Stimulated activated CD8-positive, alpha-beta memory T cell treated with anti-CD3 and anti-CD28 coated beads, Interleukin-4, amount 100 ng/mL, for 1 hour (primary cell): ENCODE measurements at places on chromosomes 1 and 21.

- DNase-seq = no peak
Observed at GRCh38 chr1:1399872-1400575, 889 bp upstream of the CCNL2 start.

DNA sequence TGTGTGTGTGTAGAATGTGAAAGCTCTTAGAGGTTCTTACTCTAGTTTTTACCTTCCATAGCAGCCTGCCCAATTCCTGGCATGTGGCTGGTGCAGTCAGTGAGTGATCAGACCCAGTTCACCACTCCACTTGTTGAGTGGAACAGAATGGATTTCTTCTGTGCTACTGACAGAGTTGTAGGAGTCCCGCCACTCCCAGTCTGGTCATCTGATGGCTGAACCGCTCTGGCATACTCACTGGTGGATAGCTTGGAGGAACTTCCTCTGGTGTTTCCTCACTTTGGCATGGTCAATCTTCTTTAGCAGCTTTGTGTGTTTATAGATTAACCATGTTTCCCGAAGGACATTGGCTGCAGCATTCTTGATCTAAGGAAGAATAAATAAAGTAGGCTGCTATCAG, 106.7 kb upstream of the ADAR start:
- no peak for DNase-seq

DNA sequence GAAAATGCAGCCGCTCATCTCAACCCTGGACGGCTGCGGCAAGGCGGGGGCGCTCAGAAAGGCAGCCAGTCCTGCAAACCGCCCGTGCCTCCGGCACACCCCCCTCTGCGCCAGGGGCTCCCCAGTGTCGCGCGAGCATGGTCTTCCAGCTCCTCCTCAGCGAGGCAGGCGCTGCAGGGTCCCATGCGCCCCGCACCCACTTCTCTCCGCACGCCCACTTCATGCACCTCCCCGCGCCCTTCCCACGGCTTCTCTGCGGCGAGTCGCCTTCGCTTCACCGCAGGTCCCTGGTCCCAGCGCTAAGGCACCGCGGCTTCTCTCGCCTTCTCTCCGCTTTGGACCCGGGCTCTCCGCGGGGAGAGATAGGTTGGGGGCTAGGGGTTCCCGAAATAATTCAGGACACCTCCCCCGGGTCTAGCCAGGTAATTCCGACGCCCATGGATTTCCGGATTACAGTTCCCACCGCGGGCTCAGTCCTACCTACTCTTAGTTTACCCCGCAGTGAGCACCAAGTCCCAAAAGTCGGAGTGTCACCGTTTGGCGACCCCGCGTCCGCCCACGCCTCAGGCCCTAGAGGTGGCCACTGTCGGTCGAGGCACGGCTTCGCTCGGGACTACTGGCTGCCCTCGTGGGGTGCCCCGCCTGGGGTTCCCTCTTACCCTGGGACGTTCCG, 67.5 kb downstream of the SYT2 start:
- DNase-seq = no peak

DNA sequence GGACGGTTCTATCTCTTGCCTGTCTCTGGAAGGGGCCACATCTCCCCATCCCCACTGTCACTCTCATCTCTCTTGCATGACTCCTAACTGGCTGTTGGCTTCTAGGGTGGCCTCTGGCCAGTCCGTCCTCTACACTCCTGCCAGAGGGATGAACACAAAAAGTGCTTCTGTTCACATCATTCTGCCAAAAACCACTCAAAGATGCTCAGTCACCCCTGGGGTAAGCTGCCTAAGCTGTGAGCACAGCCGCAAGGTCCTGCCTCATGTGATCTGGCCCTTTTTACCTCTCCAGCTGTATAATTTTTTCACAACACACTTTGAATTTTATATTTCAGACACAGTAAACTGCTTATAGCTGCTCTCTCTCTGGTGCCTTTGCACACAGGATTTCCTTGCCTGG, 97.6 kb upstream of the CD34 start:
- no peak for DNase-seq

GRCh38 chr1:77413541-77414335, 131.9 kb downstream of the AK5 start:
- DNase-seq = no peak

DNA sequence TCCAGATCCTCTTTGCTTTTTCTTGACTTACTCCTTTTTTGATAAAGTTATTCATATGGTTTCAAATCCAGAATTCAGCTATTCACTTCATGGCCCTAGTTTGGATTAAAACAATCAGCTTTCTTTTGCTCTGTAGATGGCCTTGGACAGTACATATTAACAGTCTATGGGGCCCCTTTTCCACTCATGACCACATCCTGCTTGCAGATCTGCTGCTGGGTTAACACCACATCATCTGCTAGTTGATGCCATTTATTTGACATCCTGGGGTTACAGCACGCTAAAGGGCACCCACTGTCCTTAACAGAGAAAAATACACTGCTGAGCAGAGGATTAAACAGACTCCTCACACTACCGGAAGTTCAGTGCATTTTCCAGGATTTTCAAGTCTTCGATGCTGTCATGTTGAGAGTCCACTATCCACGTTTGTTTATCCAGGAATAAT, 941 bp upstream of the IFI16 start:
- DNase-seq = peak; percentile 47

DNA sequence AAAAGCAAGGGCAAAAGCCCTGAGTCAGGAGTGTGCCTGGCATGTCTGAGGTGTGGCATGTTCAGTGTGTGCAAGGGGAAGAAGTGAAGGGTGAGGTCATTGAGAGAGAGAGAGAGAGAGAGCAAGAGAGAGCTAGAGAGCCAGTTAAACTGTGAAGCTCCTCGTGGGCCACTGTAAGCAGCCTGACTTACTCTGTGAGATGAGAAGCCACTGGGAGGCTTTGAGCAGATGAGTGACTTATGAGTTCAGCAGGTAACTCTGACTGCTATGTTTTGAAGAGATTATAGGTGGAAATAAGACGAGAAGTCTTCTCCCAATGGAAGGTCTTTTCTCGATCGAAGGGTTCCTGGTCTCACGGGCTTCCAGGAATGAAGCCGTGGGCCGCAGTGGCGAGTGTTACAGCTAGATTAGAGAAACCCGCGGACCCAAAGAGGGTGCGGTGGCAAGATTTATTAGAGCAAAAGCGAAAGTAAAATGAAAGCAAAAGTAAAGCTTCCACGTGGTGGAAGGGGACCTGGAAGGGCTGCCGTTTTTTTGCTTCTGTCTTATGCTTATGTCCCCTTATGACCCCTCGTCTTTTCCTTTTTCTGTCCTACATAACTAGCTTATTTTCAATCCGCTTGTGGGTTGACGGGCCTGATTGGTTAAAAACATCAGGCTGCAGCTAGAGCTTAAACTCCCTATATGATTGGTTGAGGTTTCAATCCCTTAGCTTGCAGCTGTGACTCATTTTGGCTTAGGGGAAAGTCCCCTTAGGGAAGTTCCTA, 323.1 kb upstream of the FAM78B start:
- DNase-seq = peak; percentile 1

GRCh38 chr1:15042866-15043265, 110.7 kb upstream of the TMEM51 start:
- DNase-seq = no peak

GRCh38 chr1:148290881-148291280, 138.8 kb upstream of the NBPF11 start:
- DNase-seq = no peak

- DNase-seq = no peak
Observed at GRCh38 chr21:38319781-38320180, 63.0 kb downstream of the KCNJ15 start.

DNA sequence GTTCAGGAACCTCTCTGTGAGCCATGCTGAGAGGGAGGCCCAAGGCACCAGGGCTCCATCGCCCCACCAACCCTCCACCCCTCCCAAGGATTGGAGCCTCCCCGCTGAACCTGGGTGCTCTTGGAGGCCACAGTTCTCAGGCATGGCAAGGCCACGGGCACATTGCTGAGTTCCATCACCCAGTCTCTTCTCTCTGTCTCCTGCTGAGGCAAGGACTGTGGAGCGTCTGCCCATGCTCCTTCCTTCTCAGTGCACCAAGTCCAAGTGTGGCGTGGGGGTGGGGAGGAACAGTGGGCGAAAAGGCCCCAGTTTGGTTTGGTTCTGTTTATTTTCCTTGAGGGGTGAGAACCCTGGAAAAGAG, 2.8 kb upstream of the KNCN start:
- DNase-seq = no peak

GRCh38 chr1:115295904-115296696, 41.9 kb downstream of the NGF start:
- DNase-seq = no peak

DNA sequence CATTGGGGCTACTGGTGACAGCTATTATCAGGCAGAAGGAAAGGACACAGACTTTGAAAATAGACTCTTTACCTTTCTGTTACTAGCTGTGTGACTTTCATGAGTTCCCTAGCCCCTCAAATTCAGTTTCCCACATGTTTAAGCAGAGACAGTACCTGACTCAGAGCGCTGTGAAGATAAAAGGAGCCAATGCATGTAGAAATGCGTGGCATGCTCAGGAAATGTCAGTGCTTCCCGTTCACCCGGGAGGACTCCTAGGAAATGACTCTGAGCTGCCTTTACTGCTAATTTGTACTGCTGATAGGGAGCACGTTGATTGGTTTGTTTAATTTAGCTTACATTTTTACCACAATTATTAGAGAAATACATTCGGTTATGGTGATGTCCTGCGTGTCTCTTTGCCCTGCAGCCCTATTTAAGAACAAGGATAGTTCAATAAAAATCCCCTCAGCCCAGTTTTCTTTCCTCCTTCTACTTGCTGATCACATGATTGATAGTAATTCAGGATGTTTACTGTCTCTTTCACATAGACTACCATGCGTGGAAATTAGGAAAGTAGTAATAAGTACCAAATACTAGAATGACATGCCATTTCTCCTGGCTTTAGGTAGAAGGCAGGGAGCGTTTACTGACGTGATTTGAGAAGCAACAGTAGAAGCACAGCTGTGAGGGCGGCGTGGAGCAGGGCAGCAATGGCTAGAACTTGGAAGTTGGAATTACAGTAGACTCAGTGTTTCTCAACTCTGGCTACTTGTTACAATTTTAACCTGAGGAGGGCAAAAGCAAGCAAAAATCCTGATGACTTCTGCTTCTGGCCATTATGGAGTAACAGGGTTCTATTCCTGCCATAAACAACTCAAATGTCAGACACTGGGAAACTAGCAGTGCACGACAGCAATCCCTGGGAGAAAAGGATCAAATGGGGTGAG, 15.9 kb downstream of the PDIK1L start:
- DNase-seq = no peak

DNA sequence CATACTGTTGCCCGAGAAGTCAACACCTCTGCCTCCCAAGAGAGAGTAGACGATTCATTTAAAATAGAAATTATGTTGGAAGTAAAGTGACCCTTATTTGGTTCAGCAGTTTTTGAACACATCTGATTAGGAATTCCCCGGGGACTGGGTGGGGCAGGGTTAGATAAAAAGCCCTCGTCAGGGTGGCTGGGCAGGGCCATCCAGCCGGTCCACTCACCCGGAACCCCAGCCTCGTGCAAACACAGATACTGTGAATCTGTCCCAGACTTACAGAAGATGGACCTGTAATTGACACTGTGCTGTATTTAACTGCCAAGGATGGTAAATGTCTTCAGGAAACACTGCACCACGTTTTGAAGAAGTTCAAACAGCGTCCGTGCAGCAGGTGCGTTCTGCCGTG, 63.7 kb downstream of the PRDM16 start:
- DNase-seq = no peak

- DNase-seq = no peak
Observed at GRCh38 chr1:73813716-73814115, 384.3 kb downstream of the LRRIQ3 start.

DNA sequence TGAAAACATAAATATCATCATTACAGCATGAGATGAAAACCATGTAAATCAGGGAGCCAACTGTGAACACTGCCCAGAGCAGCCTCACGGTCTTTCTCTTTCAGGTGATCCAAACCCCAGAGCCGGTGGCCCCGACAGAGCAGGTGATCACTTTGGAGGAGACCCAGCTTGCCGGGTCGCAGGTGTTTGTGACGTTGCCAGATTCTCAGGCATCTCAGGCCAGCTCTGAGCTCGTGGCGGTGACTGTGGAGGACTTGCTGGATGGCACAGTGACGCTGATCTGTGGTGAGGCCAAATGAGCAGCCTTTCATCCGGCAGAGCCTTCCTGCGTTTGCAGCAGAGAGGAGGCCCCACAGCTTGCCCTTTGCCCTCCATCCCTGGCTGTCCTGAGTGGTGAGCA, 37.2 kb upstream of the EPHA8 start:
- DNase-seq = no peak

- peak; percentile 3 for DNase-seq
Observed at GRCh38 chr21:29195981-29196669, 65.7 kb downstream of the MAP3K7CL start.

DNA sequence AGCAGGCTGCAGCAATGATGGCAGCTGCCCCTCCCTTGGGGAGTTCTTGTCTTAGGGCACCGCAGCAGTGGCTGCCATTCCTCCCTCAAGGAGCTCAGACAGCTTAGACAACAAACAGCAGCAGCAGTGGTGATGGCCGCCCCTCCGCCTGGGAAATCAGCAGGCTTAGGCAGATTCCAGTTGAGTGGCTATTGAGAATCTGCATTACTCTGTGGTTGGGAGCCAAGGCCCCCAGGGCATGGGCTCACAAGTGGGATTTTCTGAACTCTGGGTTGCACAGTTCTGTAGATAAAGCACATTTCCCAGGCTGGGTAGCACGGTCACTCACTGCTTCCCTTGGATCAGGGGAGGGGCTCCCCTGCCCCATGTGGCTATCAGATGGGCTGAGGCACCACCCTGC, 1280.7 kb upstream of the TMPRSS15 start:
- DNase-seq = no peak

- no peak for DNase-seq
Observed at GRCh38 chr1:33815061-33815460, 48.8 kb upstream of the HMGB4 start.

- DNase-seq = no peak
Observed at GRCh38 chr1:230330157-230330556, 96.0 kb downstream of the PGBD5 start.
